ENCODE measurements at places on chromosomes 13 and 19. TPM values are rescaled to one million over a fixed set of nuclear protein-coding genes. Genes with fewer than 3 reads are reported as not detected.

Gene CYP2A7
- total RNA-seq, result not detected

Gene KIR2DL4
- not detected for total RNA-seq

Gene ADGRE1
- total RNA-seq, result not detected

Gene NMRK2
- not detected for total RNA-seq

Gene MZF1
- 20.5 TPM for total RNA-seq

Gene CEACAM3
- total RNA-seq, result not detected

Gene PTBP1
- total RNA-seq, result 172 TPM

Gene GRIN3B
- 0.20 TPM for total RNA-seq

Gene MEIOSIN
- not detected for total RNA-seq

Gene RUBCNL
- 2.7 TPM for total RNA-seq

Gene EBI3
- total RNA-seq, result not detected

Gene RNF225
- total RNA-seq, result 0.13 TPM

Gene IL4I1
- 0.23 TPM for total RNA-seq

Gene WASF3
- total RNA-seq, result 17.8 TPM

Gene OVOL3
- not detected for total RNA-seq

Gene CYP4F8
- not detected for total RNA-seq

Gene MTUS2
- total RNA-seq, result 0.13 TPM

Gene CYP4F22
- total RNA-seq, result not detected

Gene LYPD3
- not detected for total RNA-seq

Gene B3GNT3
- total RNA-seq, result not detected

Gene ZNF285
- total RNA-seq, result 3.8 TPM

Gene RBM42
- total RNA-seq, result 35.7 TPM

Gene TRPC4
- total RNA-seq, result 32.5 TPM

Gene SOHLH2
- 0.56 TPM for total RNA-seq

Gene ASPDH
- total RNA-seq, result not detected

Gene TTC9B
- not detected for total RNA-seq

Gene LGI4
- 1.5 TPM for total RNA-seq

Gene ICAM3
- 8.3 TPM for total RNA-seq

Gene PCDH17
- total RNA-seq, result 0.26 TPM

Gene POSTN
- total RNA-seq, result 686 TPM

Gene UBE2L5
- not detected for total RNA-seq

Gene NLRP5
- not detected for total RNA-seq

Gene ARHGAP33
- 5.5 TPM for total RNA-seq

Gene ZNF177
- total RNA-seq, result 1.3 TPM

Gene IFI30
- 21.5 TPM for total RNA-seq

Gene CLDND2
- not detected for total RNA-seq

Gene C1QTNF9B
- total RNA-seq, result not detected

Gene VSTM2B
- not detected for total RNA-seq

Gene WDR87
- total RNA-seq, result not detected

Gene ATP8B3
- total RNA-seq, result 1.8 TPM

Gene HIPK4
- 0.17 TPM for total RNA-seq

Gene CACNA1A
- total RNA-seq, result 30.2 TPM

Gene SOX21
- total RNA-seq, result 0.07 TPM

Gene KCNC3
- total RNA-seq, result 0.53 TPM

Gene LILRB5
- not detected for total RNA-seq

Gene TMC4
- total RNA-seq, result 0.20 TPM

Gene ZNF611
- total RNA-seq, result 14.6 TPM

Gene MEIS3
- total RNA-seq, result 50.3 TPM

Gene PTGER1
- 4.4 TPM for total RNA-seq

Gene DCT
- 0.20 TPM for total RNA-seq

Gene SOX1
- not detected for total RNA-seq
